Hematopoietic multipotent progenitor cell treated with erythropoietin and hydrocortisone succinate and interleukin-3 and kit ligand, for 8 days (in vitro differentiated cells): ENCODE measurements at places on chromosomes 1 and 21.

DNA sequence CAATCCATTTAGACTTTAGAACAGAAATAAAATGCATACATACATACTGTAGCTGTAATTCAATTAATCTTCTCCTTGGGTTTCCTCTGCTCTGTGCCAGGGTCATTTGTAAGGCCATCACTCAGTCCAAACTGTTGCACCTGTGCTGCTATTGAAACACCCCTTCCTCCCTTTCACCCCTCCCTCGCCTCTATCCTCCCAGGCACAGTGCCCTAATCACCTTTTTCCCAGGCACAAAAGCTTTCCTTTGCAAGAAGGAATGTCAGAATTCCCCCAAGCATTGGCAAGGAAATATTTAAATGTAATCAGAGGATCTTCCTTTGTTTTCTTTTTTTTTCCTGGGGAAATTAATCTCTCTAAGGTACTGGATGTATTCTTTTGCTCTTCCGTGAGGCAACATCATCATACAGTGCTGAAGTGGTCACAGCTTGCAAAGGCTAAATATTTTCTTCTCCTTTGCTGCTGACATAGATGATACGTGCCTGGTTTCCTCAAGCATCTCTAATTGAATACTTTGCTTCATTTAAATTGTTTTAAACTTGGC, 339.3 kb upstream of the NR5A2 start:
- DNase-seq = no peak

- DNase-seq = no peak
Measured at GRCh38 chr1:45206808-45207623, 611 bp upstream of the ZSWIM5 start.

GRCh38 chr1:200021577-200022238, 5.8 kb upstream of the NR5A2 start:
- DNase-seq = no peak

DNA sequence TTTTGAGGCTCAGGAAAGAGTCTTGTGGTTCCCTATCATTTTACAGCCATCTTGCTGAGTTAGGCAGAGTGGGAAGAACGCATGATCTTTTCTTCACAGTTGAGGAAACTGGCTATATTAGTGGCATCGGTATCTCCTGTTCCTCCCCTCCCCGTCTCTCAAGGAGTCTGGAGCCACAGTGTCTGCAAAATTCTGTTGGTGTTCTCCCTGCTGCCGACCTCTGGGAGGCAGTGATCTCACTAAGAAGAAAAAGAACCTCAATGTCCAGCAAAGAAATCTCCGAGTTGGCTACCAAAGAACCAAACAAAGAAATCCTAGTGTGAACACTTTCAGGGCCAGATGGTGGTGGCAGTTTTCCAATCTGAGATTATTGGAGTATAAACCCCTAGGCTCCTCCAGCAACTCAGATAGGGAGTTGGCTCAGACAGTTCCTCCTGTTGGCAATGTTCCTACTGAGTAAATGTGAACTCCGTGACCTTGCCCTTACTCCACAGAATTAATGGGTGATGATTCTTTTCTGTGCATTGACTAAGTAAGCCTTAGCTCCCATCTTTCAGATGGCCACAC, 41.2 kb downstream of the PRAMEF20 start:
- DNase-seq = no peak

DNA sequence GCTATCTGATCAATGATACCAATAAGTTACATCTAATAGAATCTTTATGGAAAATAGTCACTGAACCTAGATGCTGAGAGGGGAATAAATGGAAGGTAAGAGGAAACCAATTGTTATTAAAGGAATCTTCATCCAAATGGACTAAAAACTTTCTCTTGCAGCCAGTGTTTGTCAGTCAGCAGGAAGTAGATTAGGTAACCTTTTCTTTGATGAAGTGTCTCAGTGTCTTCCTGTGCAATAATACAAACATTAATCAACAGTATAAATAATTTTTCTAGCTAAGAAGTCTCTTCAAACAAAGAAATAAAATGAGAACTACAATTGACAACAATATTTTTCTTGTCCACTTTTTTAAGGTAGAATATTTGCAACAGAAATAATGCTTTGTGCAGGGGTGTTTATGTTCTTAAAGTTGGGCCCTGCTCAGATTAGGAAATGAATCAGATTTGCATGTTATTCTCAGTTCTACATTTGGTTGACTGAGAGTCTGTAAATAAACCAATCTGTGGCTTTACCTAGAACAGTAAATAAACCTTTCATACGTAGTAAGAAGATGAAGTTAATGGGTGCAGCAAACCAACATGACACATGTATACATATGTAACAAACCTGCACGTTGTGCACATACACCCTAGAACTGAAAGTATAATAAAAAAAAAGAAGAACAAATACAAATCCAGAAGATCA, 391.4 kb downstream of the MRPL39 start:
- DNase-seq = no peak

- no peak for DNase-seq
Measured at GRCh38 chr1:113479713-113480676, 89.7 kb downstream of the MAGI3 start.

GRCh38 chr1:21861602-21862429, 49.8 kb downstream of the LDLRAD2 start:
- DNase-seq = no peak

- DNase-seq = no peak
Measured at GRCh38 chr21:41948078-41948895, 5.5 kb downstream of the C2CD2 start.

- peak; percentile 5 for DNase-seq
Measured at GRCh38 chr1:217590598-217590997, 40.3 kb downstream of the GPATCH2 start.

GRCh38 chr1:171641076-171641864, 11.2 kb downstream of the MYOC start:
- DNase-seq = no peak

- DNase-seq = peak; percentile 25
Measured at GRCh38 chr1:41802532-41803501, 115.9 kb downstream of the HIVEP3 start.

DNA sequence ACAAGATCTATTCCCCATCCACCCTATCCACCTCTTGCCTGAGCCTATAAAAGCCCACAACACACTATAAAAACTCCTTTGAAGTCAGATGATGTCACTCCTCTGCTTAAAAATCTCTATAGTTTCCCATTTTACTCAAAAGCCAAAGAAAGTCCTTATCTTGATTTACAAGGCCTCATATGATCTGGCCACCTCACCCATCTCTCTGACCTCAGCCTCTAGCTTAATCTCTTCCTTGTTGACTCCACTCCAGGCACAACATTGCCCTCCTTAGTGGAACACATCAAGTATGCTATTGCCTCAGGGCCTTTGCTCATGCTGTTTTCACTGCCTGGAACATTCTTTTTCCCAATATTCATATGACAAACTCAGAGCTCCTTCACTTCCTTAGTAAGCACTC, 33.3 kb downstream of the ZNF281 start:
- DNase-seq = peak; percentile 26

- DNase-seq = no peak
Measured at GRCh38 chr1:209839875-209840546, 12.2 kb downstream of the UTP25 start.

- no peak for DNase-seq
Measured at GRCh38 chr1:206646504-206646903, 11.2 kb downstream of the DYRK3 start.

GRCh38 chr1:29310616-29311180, 74.4 kb downstream of the PTPRU start:
- DNase-seq = no peak

DNA sequence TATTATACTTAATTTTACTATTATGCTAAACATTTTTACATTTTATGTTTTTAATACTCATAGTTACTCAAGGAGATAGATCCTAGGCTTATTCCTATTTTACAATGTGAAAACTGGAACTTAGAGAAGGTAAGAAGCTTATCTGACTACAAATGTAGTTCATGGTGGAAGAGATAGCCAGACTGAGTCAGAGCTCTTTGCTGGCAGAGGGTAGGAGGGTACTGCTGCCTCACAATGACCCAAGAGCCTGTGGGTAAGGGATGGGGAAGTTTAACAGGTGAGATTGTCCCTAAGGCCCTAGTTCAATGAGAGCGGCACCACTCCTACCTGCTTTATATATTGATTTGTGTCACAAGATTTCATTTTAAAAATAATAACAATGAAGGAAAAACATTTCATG, 34.1 kb upstream of the NEK7 start:
- DNase-seq = peak; percentile 79

DNA sequence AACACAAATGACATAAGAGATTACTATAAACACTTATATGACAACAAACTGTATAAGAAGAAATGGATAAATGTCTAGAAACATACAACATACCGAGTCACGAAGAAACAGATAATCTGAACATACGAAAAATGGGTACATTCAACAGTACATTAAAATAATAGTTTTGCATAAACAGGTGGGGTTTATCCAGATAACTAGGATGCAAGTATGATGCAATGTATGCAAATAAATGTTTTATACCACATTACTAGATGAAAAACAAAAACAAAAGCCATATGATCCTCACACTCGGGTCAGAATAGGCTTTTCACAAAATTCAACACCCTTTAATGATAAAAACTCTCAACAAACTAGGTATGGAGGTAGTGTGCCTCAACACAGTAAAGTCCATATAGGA, 1585.7 kb downstream of the BRINP3 start:
- DNase-seq = no peak

DNA sequence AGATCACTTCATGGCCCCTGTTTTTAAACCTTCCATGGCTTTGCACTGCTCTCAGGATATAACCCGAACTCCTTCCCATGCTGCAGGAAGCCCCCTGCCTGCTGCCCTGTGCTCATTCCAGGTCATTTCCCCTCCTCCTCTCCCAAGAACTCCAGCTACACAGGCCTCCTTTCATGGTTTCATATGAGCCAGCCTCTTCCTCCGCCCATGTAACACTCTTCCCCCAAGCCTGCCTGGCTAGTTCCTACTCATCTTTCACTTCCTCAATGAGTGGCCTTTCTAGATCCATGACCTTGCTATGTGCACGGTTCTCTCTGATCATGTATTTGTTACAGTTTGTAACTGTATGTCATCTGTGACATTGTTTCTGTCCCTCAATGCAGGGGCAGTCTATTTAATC, 3.1 kb upstream of the NCF2 start:
- no peak for DNase-seq

GRCh38 chr1:11134898-11135266, 35.2 kb upstream of the EXOSC10 start:
- DNase-seq = no peak

GRCh38 chr21:41868062-41868710, 11.0 kb downstream of the PRDM15 start:
- no peak for DNase-seq

GRCh38 chr1:204721373-204722055, 36.0 kb upstream of the LRRN2 start:
- DNase-seq = no peak

GRCh38 chr1:206554701-206555472, 47.6 kb downstream of the RASSF5 start:
- no peak for DNase-seq

GRCh38 chr1:153624965-153625611, 2.2 kb downstream of the S100A13 start:
- DNase-seq = no peak

- no peak for DNase-seq
Measured at GRCh38 chr1:112048421-112048820, 59.0 kb upstream of the KCND3 start.

- no peak for DNase-seq
Measured at GRCh38 chr1:202844935-202845334, 34.2 kb downstream of the PCAT6 start.

GRCh38 chr1:156552518-156552917, 19.8 kb downstream of the IQGAP3 start:
- no peak for DNase-seq

GRCh38 chr1:17919525-17920439, 164.6 kb downstream of the ACTL8 start:
- DNase-seq = peak; percentile 26

DNA sequence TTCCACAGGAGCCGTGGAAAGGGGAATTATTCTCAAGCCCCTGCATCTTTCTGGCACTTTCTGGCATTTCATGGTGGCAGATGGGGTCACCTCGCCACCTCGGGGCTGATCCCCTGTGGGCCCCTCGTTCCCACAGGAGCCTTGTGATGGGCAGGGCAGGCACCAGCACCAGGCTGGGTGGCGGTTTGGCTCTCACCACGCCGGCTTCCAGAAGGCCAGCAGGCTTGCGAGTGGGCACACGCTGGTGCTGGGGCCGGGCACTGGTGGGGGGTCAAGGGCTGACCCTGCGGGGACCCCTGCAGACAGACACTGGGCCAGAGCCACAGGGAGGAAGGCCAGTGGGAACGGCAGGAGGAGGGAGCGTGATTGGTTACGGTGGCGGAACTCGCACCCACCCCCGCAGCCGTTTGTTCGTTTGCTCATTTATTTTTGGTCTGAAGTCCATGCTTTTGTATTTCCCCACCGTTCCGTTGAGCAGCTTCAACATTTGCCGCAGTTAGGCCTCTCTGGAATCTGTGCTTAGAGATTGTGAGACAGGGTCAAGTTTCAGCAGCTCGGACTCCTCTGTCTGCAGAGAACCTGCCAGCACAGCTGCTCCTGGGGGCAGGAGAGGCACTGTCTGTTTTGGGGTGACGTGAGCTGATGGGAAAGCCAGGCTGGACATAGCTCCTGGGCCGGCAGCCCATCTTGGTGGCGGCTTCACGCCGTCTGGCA, 5.3 kb downstream of the COL18A1 start:
- DNase-seq = no peak

- peak; percentile 22 for DNase-seq
Measured at GRCh38 chr1:161226759-161227158, 899 bp downstream of the TOMM40L start.

DNA sequence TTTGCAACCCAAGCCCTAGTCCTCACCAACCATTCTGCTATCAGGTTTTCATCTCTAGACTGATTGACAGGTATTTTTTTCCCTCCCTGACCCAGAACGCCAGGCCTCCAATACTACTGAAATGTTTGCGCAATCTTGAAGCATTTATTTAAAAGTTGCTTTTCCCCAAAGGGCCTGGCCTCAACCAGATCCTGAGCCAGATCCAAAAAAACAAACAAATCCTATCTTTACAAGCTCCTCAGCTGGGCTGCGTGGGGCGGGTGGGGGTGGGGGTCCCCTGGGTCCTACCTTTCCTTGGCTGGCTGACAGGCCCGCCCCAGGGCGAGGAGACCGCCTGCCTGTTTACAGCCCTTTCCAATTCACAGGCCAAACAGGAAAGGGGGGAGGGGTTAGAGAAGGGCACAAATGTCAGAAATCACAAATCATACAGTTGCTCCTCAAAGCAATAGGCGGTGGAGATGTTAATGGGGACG, 98.8 kb downstream of the FOXD2 start:
- no peak for DNase-seq

GRCh38 chr1:110482662-110483307, 31.8 kb downstream of the PROK1 start:
- DNase-seq = no peak

DNA sequence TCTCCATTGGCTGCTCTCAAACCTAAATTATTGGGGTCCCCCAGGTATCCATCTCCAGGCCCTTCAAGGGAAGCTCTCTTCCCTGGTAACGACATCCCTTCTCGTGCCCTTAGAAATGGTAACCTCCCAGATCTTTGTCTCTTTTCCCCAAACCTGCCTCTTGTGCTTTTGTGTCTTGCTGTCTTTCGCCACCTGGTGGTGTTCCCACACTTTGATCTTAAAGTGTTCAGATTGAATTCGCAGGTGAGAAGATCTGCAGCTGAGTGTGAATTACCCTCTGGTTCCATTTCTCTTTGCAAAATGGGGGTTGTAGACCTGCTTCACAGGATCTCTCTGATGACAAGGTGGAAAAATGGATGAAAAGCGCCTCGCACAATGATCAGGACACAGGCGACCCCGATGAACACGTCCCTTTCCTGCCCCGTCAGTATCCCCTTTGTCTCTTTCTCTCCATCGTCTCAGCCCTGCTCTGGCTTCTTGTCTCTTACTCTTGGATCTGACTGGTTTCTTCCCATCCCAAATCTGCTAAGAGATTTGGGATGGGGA, 53.1 kb downstream of the DOP1B start:
- peak; percentile 68 for DNase-seq

GRCh38 chr1:243758647-243759046, 91.4 kb downstream of the AKT3 start:
- DNase-seq = no peak
